NCI-H1436 treated with DMSO at 0.1 percent for 48 hours (cell line): ENCODE measurements at places on chromosomes 7 and 10.

- DNase-seq = no peak
Measured at GRCh38 chr10:114142018-114142417, 32.0 kb downstream of the CCDC186 start.

- DNase-seq = no peak
Measured at GRCh38 chr10:80500572-80501380, 36.9 kb upstream of the SH2D4B start.

GRCh38 chr7:4033996-4034395 is 648.1 kb upstream of the FOXK1 start:
- no peak for DNase-seq

- no peak for DNase-seq
Measured at GRCh38 chr7:88366845-88367244, 60.2 kb upstream of the STEAP4 start.

GRCh38 chr10:1360011-1360557 is 303.9 kb downstream of the WDR37 start:
- no peak for DNase-seq
